ENCODE measurements at places on chromosomes 13 and 19. TPM values are rescaled to one million over a fixed set of nuclear protein-coding genes. Genes with fewer than 3 reads are reported as not detected.

Gene ZNF790
- 10.0 TPM for total RNA-seq

Gene WTIP
- total RNA-seq = 22.1 TPM

Gene TEX101
- total RNA-seq = not detected

Gene RNF113B
- total RNA-seq = not detected

Gene ETV2
- not detected for total RNA-seq

Gene ZNF175
- total RNA-seq = 4.5 TPM

Gene PGLYRP1
- not detected for total RNA-seq

Gene ZNF497
- 1.5 TPM for total RNA-seq

Gene ACP7
- total RNA-seq = not detected

Gene FAM187B
- not detected for total RNA-seq

Gene NPHS1
- total RNA-seq = not detected

DNA sequence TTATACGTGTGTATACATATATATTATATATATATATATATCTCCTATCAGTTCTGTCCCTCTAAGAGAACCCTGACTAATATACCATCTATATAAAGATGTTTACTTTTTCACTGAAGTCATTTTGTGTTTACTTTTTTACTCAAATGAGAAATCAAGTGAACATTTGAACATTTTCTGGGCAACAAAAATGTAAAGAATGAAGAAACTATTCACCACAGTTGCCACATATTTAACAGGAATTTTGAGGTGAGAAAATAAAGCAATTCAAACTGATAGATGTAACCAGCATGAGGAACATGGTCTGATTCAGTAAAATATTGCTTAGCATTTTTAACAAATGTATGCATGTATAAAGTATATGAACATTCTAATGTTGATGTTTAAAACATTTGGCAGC is 299.2 kb upstream of the KLHL1 start:
- no peak for DNase-seq

DNA sequence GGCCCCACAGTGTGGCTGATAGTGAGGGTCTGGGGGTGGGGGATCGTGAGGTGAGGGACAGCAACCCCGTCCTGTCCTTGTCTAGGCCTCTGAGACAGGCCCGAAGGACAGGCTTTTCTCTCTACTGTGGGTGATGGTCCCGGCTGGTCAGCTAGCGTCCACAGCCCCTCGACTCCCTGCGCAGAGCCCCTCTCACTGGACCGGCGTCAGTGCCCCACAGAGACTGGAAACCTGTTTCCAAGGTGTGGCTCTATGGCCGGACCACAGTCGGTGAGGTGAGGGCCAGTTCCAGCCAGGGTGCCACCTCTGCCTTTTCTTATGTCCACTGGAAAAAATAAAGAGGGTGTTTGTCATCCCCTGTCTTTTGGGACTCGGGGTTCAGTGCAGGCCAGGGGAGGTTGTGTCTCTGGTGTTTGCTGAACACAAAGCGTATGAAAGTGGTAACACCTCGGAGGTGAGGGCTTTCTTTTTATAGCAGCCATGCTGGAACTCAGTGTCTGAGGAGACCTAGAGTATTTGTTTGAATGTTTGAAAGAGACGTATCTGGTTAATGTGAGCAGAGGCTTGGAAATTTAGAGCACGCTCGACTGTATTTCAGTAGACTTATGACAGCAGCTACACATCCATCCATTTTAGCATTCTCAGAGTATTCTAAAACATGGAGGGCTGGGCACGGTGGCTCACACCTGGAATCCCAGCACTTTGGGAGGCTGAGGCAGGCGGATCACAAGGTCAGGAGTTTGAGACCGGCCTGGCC is 22.8 kb downstream of the ATP11A start:
- no peak for DNase-seq

DNA sequence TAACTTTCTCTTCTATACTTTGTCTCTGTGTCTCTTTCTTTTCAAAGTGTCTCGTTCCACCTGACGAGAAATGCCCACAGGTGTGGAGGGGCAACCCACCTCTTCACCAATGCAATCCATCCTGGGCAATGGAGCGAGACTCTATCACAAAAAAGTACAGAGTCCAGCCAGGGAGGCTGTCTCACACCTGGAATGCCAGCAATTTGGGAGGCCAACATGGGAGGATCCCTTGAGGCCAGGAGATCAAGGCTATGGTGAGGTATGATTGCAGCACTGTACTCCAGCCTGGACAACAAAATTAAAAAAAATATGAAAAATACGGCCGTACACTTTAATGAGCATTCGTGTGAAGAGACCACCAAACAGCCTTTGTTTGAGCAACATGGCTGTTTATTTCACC is 2.8 kb upstream of the ZNF600 start:
- no peak for DNase-seq

GRCh38 chr13:58379221-58379620 is 747.7 kb downstream of the PCDH17 start:
- DNase-seq = no peak

GRCh38 chr19:49233163-49233562 is 75.6 kb downstream of the TRPM4 start:
- no peak for DNase-seq

GRCh38 chr13:103164251-103164650 is 98.0 kb upstream of the SLC10A2 start:
- no peak for DNase-seq

- no peak for DNase-seq
Observed at GRCh38 chr13:113633485-113633873, 24.5 kb downstream of the ATP4B start.

GRCh38 chr13:66087269-66087710 is 1142.8 kb downstream of the PCDH9 start:
- DNase-seq = peak; percentile 6

GRCh38 chr13:112965573-112966115 is 3.4 kb upstream of the MCF2L start:
- DNase-seq = no peak

GRCh38 chr13:33934951-33935371 is 117.0 kb downstream of the RFC3 start:
- no peak for DNase-seq

DNA sequence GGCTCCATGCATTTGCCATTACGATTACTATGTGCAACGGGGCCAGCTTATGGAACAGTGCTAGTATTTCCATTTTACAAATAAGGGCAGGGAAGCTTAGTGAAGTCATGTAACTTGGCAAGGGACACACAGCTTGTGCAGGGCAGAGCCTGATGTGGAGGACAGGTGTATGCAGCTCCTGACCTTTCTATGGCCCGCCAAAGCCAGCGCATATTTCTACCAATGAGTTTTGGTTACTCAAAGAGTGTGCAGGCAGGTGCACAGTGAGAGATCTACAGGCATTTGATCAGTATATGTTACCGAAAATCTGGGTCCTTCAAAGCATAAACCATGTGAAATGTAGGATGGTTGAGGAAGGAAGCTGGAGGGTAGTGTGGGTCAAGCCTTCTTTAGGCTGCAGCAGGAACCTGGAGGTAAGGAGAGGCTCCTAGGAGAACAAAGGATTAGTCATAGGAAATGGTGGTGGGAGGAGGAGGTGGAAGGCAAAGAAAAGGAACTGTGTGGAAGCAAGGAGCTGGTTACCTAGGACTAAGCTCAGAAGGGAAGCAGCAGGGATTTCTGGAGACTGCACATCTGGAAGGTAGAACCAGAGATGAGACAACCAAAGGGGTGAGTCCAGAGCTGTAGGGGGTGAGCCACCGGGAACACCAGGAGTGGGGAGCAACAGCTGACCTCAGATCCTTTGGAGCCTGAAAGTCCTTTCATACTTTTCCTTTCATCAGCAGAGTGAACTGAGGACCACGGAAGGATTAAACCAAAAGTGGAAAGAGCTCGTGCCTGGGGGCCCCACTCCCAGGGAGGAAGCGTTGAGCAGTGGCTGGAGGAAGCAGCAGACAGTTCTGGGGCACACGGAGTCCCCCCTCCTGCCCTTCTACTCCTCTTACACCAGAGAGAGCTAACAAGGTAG is 4.2 kb upstream of the PDX1 start:
- DNase-seq = no peak

- DNase-seq = no peak
Observed at GRCh38 chr19:10083911-10084310, 2.2 kb upstream of the SHFL start.

- DNase-seq = no peak
Observed at GRCh38 chr19:48533770-48534169, 18.2 kb upstream of the SULT2B1 start.

DNA sequence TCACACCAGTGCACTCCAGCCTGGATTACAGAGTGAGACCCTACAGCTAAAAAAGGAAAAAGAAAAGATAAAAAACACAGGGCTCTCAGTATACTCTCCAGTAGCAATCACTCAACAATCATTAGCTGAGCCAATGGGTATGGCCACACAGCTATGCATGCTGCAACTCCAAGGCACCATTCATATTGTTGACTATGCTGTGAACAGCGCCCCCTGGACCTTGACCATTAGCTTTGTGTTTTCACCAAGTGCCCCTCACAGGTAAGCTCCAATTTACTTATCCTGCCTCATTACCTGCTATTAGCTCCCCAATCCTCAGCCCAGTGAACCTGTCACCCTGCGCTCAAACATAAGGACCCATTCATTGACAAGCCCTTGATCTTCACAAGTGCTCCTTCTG is 35.8 kb downstream of the ZIC5 start:
- DNase-seq = no peak

DNA sequence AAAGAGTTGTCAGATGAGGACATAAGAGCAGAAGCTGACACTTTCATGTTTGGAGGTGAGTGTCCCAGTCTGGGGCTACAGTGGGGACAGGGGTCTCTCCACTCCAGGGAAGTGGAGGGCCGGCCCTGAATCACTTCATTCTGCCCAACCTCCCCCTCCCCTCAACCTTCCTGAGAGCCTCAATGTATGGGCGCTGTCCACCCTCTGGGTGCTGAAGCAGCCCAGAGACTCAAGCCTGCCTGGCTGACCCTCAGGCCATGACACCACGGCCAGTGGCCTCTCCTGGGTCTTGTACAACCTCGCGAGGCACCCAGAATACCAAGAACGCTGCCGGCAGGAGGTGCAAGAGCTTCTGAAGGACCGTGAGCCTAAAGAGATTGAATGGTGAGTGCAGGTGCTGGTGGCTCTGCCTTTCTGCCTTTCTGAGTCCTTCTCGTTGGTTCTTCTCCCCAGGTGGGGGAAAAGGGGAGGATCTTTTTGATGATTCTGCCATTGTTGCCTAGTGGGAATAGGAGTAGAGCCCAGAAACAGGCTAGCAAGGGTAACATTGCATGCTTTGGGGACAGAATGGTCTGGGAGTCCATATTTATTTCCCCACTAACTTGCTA is 8.8 kb downstream of the CYP4F8 start:
- DNase-seq = peak; percentile 1

GRCh38 chr19:30848636-30849425 is 476.6 kb downstream of the ZNF536 start:
- no peak for DNase-seq

GRCh38 chr13:102870677-102871415 is 25.0 kb downstream of the ERCC5 start:
- DNase-seq = peak; percentile 74

DNA sequence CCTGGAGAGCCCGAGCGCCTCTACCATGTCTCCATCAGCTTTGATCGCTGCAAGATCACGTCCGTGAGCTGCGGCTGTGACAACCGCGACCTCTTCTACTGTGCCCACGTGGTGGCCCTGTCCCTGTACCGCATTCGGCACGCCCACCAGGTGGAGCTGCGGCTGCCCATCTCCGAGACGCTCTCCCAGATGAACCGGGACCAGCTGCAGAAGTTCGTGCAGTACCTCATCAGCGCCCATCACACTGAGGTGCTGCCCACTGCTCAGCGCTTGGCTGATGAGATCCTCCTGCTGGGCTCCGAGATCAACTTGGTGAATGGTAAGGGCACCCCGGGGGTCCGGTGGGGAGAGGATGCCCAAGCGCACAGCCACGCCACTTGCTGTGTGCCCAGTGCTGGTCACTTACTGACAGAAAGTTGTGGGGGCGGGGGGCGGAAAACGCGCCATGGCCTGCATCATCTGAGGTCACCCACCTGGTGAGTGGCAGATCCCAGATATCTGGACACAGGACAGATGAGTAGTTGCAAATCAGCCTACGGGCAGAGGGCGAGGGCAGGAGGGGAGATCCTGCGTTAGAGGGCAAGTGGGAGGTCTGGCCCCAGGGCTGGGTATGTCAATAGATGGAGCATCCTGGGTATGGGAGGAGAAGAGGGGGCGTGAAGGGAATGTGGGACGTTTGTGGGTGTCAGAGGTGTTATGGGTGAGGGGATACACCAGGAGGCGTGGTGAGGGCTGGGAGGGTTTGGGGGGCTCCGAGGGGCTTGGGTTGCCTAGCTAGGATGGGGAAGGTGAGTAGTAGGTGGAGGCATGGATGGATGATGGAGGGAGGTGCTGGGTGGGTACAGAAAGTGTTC is 9.8 kb downstream of the ZSWIM4 start:
- no peak for DNase-seq

- no peak for DNase-seq
Observed at GRCh38 chr19:17323964-17324332, 10.7 kb downstream of the ANO8 start.

DNA sequence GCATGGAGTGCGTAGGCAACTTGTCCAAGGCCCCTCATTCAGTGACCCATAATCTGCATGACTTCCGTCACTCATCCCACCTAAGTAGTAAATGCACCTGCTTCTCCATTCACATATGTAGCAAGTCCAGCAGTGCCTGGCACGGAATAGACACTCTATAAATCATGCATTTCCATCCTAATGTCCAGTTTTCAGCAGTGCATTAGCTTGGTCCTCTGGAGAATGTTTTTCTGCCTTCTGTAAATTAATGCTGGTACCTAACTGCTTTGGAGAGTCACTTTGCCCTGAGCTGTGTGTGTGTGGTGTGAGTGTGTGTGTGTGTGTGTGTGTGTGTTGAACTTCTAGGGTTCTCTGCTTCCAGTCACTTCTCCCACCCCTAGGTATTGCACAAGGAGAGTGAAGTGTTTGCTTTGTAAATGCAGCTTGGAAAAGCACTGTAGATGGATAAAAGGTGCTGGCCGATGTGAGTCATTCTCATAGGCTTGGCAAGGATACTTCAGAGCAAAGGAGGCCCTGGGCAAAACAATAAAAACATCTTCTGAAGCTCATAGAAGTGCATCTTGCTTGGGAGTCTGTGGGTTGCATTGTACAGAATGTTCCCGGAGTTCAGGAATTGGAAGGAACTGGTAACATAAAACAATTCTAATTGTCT is 181.8 kb downstream of the KATNAL1 start:
- no peak for DNase-seq

Measured in myocyte (in vitro differentiated cells).